ENCODE measurements at places on chromosomes 16 and 17.

- no peak for DNase-seq
Measured at GRCh38 chr17:71208111-71208704, 912.6 kb upstream of the SOX9 start.

GRCh38 chr17:62920300-62920699 lies 45.7 kb upstream of the TANC2 start:
- no peak for DNase-seq

GRCh38 chr17:31386542-31387075 lies 4.9 kb upstream of the RAB11FIP4 start:
- no peak for DNase-seq

DNA sequence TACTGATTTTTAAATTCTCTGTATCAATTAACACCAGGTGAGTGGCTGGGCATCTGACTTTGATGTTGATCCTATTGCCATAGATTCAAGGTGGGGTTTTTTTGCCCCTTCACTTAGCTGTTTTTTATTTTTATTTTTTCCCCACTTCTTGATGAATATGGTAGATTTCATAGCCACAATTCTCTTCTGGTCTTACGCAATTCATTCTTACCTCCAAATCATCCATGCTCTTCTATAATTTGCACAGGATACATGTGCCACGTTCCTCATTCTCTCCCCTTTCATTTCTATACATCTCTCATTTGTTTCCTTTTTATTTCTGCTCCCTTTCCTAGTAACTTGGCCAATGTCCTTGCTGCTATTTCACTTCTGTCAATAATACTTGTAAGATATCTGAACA lies 14.9 kb upstream of the HS3ST4 start:
- DNase-seq: no peak

DNA sequence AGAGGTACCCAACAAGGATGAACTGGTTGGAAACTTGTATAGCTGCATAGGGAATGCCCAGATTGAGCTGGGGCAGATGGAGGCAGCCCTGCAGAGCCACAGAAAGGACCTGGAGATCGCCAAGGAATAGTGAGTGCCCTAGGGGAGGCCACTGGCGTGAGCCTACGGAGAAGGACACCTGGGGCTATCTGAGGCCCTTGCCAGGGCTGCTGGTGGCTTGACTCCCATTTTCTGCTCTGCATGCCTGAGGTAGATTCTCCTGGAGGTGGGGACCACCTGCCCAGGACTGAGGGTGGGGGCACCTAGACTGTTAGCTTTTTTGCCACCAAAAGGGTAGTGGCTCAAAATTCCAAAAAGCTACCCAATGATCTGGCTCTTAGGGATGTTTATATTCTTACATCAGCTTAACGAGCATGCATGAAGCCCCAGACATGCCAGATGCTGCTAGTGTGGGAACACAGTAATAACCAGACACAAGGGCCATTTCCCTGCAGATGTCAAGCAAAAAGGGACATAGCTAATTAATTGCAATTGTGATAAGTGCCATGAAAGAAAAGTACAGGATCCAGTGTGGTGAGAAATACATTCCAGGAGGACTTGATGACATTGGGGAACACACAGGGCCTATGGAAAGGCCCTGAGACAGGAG lies 8.8 kb downstream of the ODAD4 start:
- DNase-seq: no peak

DNA sequence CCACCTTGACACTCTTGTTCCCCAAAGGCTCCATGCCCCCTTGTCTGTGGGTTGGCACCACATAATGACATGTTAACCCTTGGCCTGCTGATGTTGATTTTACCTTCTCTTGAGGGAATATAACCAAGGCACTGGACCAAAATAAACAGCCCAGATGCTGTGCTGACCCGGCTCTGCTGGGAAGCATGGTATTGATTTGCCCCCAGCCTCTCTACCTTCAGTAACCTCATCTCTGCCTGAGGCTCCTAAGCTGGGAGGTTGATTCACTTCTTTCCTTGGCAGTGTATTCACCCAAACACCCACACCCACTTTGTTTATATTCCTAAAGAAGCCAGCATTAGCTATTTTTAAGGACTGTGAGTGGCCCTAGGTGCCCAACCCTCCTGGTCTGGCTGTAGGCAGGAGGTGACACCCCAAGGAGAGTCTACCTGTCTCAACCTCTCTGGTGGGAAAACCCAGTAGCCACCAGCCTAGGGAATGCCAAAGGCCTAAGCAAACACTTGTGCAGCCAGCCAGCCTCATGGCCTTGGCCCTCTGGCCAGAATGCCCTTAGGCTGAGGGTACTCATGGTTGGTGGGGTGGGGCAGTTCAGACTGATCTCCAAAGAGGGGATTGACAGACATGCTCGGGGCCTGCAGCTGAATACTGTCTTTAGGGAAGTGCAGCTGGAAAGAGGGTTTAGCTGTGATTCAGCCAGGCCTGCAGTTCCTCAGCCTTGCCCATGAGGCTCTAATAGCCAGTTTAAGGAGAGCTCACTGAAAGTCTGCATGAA lies 42.7 kb downstream of the GNAO1 start:
- DNase-seq: no peak

DNA sequence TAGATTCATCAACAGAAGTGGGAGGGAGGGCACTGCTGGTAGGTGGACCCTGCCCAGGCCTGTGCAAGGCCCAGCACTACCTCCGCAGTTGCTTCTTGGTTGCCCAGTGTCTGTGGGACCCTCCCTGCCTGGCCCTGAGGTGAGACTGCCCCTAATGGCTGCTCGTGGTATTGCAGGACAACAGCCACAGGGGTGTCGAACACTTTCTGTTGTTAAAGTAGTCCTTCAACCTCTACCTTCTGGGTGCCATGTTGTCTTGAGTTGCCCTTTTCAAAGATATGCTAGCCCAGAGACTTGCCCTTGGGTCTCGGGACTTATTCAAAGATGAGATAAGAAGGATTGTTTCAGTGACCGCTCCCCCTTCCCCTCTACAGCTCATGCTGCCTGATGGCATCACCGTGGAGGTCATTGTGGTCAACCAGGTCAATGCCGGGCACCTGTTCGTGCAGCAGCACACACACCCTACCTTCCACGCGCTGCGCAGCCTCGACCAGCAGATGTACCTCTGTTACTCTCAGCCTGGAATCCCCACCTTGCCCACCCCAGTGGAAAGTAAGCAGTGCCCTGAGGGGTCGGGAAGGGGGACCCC lies 29.1 kb downstream of the AKAP1 start:
- DNase-seq: peak; percentile 52

DNA sequence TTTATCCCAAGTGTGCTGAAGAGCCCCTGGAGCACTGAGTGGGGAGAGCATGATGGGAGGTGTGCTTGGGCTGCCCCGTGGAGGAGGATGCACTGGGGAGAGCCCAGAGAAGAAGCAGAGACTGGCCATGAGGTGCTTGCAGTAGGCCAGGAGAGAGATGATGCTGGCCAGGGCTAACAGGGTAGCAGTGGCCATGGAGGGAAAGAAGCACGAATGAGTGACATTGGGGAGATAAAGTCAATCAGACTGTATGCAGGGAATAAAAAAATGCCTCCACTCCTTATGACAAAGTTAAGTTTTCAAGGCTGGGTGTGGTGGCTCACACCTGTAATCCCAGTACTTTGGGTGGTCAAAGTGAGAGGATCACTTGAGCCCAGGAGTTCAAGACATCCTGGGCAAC lies 5.4 kb upstream of the TMEM220 start:
- DNase-seq: no peak

DNA sequence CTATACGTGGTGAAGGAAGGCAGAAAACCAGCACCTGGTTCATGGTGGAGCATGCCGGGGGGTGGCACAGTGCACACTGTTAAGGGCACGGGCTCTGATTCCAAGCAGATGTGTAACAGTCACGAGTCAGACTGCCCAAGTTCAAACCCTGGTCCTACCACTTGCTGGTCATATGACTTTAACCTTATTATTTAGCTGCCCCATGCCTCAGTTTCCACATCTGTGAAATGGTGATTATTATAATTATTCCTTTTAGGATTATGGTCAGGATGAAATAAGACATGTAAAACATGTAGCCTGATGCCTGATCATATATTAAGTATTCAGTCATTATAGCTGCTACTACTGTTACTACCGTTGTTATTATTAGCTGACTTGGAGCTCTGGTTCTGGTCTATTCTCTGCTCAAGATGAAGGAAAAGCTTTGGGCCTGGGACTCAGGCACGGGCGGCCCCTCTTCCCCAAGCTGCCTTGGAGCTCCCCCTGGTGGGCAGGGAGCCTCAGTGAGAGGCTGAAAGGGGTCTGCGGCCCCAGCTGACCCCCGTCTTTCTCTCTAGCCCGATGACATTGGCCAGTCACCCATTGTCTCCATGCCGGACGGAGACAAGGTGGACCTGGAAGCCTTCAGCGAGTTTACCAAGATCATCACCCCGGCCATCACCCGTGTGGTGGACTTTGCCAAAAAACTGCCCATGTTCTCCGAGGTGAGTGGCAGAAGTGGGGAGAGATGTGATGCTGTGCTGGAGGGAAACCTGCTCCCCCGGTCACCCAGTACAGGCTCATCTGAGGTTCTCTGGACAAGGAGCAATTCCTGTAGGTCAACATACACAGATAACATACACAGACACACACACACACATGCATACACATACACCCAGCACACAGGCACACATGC lies 14.0 kb downstream of the NR1D1 start:
- DNase-seq: peak; percentile 73

DNA sequence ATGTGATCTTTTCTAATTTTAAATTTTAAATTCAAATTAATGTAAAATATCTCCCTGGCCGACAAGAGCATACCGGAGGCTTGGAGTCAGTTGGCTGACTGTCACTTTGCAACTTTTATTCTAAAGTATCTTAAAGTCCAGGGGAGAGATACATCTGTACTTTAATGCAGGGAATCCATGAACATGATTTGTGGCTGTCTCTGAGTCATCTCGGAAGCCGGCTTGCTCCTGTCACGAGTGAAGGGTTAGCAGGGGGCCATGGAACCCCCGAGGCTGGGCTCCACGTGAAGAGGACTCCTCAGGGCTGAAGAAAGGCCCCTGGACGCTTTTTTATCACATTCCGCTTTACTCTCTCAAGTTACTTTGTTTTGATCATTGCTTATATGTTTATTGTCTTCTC lies 13.3 kb downstream of the TVP23A start:
- DNase-seq: no peak

GRCh38 chr16:74560912-74561311 lies 46.0 kb downstream of the GLG1 start:
- DNase-seq: peak; percentile 23

DNA sequence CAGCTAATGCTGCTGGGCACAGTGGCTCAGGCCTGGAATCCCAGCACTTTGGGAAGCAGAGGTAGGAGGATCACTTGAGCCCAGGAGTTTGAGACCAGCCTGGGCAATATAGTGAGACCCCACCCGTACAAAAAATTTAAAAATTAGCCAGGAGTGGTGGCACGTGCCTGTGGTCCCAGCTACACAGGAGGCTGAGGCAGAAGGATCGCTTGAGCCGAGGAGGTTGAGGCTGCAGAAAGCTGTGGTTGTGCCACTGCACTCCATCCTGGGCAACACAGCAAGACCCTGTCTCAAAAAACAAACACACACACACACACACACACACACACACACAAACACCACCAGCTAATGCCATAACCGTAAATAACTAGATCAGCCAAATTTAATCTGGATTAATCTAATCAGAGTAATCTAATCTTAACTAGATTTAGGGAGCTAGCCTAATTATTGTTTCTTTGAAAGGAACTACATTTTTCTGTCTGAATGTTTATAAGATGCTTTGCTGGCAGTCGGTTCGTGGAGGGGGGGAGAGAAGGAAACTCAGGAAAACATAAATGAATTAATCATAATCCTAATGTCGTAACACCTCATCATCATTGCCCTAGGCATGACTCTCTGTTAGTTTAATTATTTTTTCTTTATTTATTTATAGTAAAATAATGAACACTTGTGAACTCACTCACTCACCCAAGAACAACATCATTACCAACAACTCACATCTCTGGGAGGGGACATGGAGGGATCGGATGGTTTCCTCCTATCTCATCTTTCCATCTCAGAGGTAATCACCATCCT lies 12.5 kb upstream of the RBBP6 start:
- no peak for DNase-seq

GRCh38 chr16:57999366-57999970 lies 1.0 kb downstream of the ZNF319 start:
- DNase-seq: no peak

DNA sequence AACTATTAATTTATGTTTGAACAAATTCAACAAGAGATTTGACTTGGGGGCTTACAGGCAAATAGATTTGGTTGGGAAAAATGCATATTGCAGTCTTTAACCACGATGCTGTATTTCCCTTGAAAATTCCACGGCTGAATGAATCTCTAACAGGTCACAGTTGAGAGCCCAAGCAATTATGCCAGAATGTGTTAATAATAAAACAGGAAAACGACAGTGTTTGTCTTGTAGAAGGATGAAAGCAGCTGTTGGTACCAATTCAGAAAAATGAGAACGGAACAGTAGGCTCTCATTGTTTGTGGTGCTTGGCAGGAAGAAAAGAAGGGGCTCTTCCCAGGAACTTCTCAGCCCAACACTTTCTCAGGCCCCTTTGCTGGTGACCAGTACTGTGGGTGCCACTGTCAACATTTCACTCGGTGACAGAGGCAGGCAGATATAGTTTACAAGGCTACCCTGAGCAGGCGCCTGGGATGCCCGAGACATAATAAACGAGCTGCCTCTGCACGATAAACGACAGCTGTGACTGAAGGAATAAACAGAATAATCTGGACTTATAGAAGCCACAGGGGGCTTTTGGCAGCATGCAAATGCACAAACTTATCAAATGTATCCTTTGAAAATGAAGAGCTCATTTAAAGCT lies 387.1 kb downstream of the HS3ST4 start:
- no peak for DNase-seq

- DNase-seq: no peak
Measured at GRCh38 chr17:46995841-46996571, 17.0 kb upstream of the RPRML start.

GRCh38 chr16:27398894-27399853 lies 2.8 kb upstream of the IL21R start:
- DNase-seq: no peak

DNA sequence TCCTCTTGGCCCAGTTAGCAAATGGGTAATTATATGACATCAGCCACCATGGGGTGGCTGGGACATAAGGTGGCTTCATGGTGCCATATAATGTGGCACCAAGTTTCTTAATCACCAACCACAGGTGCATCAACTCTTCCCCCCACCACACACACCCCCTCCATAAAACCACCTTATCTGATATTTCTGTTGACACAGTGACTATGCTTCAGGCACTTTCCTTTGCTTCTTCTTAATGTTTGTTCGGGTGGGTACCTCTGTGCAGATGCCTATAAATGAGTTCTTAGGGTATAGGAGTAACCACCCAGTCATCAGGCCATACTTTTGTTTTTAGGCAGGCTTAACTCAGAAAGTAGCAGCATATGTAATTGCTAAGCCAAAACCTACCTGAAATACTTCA lies 29.5 kb downstream of the RNF43 start:
- no peak for DNase-seq

GRCh38 chr16:19356024-19356952 lies 61.4 kb upstream of the TMC5 start:
- DNase-seq: no peak

Data from heart right ventricle (tissue), 16 donors.